ENCODE measurements at places on chromosomes 3 and 15. TPM values are rescaled to one million over a fixed set of nuclear protein-coding genes. Genes with fewer than 3 reads are reported as not detected.
A peak's percentile ranks its signal among the peaks of the same experiment; 100 is the strongest.

DNA sequence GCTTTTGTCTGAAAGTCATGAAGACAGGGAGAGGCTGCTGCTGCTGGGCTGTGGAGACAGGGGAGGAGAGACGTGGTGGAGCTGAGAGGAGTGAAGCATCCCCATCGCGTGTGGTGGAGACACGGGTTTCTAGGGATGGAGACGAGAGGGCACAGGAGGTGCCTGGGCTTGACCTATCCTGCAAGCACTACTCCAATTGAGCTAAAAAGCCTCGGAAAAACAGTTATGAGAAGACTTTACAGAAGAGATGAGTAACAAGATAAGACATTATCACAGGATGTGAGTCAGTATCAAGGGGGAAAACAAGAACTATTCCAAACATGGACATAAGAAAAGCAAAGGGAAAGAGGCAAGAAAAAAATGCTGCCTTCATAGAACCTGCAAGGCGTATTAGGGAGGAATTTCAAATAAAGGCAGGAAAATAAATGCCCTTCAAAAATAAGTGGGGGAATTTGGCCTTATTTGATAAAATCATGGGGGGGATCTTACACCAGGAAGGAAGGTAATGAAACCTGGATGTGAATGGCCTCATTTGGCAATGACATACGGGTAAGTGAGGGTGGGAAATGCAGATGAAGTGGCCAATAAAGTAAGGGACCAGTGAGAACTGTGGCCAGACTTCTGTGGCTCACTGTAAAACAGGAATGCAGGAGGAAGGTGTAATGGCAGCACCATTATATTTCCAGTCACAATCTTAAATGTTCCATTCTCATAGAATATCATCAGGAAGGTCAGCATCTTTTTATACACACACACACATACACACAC, 97.9 kb downstream of the PLD1 start:
- no peak for DNase-seq

DNA sequence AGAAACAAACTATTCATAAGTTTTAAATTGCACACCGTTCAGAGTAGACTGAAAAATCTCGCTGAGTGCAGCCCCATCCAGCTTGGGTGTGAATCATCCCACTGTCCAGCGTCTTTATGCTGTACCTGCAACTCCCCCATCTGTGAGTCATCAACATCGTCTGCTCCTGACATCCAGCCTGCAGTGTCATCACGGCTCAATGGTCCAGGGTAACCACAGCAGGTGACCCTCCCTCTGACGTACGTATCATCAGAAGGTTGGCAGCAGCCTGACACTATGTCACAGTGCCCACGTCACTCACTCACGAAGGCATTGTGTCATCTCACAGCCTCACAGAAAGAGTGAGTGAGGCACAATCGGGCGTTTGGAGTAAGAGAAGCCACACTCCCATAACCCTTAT, 65.2 kb downstream of the TPRA1 start:
- DNase-seq: no peak

DNA sequence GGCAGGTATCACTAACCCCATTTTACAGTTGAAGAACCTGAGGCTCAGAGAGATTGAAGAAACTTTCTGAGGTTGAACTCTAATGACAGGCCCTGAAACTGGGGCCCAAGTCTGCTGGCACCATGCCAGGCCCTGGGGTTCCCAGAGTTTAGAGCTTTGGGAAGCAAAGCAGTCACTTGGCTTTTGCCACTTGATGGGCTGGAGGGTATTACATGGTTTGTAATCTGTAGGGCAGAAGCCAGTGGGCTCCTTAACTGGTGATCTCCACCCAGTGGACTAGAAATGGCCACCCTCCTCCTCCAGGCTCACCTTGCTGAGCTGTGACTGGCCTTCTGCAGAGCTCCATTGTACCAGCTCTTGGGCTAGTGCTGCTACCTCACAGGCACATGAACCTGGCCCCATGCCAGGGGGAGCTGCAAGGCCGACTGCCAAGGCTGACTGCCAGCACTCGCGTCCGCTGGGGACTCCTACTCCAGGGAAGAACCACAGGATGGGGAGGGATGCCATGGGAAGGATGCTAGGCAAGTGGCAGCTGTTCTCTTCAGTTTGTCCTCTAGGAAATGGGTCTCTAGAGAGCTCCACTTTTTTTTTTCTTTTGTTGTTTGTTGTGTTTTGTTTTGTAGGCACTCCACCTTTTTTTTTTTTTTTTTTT, 104.8 kb downstream of the ETFA start:
- peak; percentile 88 for DNase-seq

GRCh38 chr3:197667968-197668367, 68.7 kb downstream of the RUBCN start:
- no peak for DNase-seq

DNA sequence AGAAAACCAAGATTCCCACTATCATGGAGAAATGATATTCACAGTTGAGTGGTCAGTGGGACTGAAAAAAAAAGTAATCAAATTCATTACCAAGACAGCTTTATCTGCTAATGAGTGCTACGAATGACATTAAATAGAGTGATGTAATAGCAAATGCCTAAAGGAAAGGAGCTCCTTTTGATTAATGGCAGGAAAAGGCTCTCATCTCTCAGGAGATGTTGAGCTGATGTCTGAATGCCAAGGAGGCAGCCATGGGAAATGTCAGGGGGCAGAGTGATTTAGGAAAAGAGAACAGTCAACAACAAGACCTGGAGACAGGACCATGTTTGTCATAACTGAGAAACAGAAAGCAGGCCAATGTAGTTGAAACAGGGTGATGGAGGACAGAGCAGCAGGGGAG, 96.7 kb upstream of the SNTN start:
- no peak for DNase-seq

DNA sequence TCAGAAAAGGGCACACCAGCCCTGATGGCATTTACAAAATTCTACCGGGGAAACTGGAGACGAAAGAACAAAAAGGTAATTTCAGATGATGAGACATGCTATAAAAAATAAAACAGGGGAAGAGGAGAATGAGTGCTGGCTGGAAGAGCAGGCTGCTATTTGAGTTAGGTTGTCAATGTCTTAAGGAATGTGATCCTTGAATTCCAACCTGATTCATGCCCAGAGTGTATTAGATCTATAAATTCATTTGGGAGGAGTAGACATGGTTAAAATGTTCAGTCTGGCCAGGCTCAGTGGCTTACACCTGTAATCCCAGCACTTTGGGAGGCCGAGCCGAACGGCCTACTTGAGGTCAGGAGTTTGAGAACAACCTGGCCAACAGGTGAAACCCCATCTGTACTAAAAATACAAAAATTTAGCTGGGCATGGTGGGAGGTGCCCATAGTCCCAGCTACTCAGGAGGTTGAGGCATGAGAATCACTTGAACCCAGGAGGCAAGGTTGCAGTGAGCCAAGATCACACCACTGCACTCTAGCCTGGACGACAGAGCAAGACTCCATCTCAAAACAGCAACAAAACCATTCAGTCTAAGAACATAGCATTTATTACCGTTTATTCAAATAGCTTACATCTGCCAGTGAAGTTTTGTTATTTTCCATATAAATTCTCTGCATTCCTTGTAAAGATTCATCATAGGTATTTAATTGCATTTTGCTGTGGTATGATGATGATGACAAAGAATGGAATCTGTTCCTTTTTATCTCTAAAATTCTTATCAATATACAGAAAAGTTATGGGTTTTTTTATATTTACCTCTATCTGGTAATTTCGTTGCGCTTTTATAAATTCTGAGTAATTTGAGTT, 126.7 kb upstream of the NR2E3 start:
- no peak for DNase-seq

Gene P2RY1
- total RNA-seq: 0.51 TPM

Gene IMPG2
- total RNA-seq: 0.26 TPM

Gene TM6SF1
- total RNA-seq: 34.4 TPM

Gene PROS1
- total RNA-seq: 9.0 TPM

Gene SMCO1
- total RNA-seq: not detected

Gene GOLGA8M
- total RNA-seq: 0.26 TPM

Measured in dermis microvascular lymphatic vessel endothelial cell (primary cell).